ENCODE measurements at places on chromosomes 2 and 18.
A peak's percentile ranks its signal among the peaks of the same experiment; 100 is the strongest.

DNA sequence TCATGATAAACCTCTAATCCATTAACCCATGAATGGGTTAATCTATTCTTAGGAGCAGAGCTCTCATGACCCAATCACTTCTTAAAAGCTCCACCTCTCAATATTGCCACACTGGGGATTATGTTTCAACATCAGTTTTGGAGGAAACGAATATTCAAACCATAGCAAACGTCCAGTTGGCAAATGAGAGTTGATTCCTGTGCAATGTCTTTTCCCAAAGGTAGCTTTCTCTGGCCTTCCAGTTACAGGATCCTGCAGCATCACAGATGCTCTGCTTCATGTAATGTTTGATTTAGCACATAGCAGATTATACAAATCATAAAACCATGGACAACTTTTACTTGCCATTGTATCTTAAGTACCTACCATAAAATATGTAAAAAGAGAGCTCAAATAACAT lies 481.0 kb downstream of the TNS1 start:
- DNase-seq = no peak

- DNase-seq = no peak
These were observed 988 bp upstream of the KCNE4 start for GRCh38 chr2:223050900-223051504.

GRCh38 chr2:23734416-23734815 lies 192.5 kb downstream of the ATAD2B start:
- no peak for DNase-seq

DNA sequence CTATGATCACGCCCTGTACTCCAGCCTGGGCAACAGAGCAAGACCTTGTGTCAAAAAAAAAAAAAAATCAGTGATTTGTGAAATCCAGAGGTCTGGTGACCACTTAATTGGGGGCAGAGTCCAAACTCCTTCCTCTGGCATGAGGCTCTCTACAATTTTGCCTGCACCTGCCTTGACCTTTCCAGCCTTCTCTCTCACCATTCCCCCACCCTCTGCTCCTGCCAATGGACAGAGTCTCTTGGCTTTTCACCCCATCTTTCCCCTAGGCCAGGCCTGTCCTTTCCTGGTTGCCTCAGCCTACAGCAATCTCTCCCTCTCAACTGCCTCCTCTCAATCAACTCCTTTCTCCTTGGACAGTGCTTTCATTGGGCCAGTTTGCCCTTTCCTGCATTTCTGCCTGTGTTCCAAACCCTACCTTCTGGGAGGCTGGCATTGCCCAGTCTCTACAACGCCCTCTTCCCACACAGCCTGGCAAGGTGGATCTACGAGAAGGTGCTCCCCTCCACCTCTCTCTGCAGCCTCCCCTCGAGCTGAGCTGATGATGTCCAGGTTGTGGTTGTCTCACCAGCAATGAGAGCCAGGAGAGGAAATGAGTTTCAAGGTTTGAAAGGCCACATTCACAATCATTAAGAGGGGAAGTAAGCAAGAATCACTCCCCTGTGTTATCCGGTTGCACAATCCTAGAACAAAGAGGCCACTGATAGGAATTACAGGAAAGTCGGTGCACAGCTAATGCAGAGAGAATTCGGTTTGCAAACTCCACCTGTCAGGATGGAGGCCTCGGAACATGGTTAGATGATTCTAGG lies 39.5 kb upstream of the NPAS2 start:
- peak; percentile 91 for DNase-seq

- DNase-seq = no peak
These were observed 26.5 kb upstream of the MCFD2 start for GRCh38 chr2:46942143-46942526.

GRCh38 chr2:55511508-55512124 lies 7.9 kb upstream of the CFAP36 start:
- peak; percentile 57 for DNase-seq

Measured in renal cortical epithelial cell (primary cell).